ENCODE measurements at places on chromosomes 5 and 9.
A peak's percentile ranks its signal among the peaks of the same experiment; 100 is the strongest.

GRCh38 chr9:81113453-81114124 lies 575.8 kb downstream of the TLE1 start:
- no peak for DNase-seq

DNA sequence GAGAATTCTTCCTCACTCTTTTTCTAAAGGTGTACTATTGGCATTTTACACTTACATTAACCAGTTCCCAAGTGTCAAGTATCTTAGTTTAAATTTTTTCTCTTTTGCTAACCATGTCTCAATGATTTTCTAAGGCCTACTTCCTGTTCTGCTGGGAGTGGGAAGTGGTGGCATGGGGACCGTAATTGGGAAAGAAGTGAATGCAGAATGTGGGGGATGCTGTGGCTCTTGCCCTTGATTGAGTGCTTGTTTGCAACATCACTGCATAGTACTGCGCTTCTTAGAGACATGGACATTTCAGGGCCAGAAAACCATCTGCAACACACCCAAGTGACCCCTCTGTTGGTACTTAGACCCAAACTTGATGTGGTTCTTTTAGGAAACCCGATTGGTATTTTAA lies 32.8 kb downstream of the MRRF start:
- no peak for DNase-seq

GRCh38 chr5:149271716-149272563 lies at the start of gene AFAP1L1:
AFAP1L1 (plus strand) TSS chr5:149271859; CDS start chr5:149271969, 110 bp downstream.
- DNase-seq: peak; percentile 80

GRCh38 chr5:156893517-156893916 lies 43.4 kb downstream of the PPP1R2B start:
- DNase-seq: no peak

- DNase-seq: no peak
Measured at GRCh38 chr5:16975950-16976624, 40.0 kb upstream of the MYO10 start.

DNA sequence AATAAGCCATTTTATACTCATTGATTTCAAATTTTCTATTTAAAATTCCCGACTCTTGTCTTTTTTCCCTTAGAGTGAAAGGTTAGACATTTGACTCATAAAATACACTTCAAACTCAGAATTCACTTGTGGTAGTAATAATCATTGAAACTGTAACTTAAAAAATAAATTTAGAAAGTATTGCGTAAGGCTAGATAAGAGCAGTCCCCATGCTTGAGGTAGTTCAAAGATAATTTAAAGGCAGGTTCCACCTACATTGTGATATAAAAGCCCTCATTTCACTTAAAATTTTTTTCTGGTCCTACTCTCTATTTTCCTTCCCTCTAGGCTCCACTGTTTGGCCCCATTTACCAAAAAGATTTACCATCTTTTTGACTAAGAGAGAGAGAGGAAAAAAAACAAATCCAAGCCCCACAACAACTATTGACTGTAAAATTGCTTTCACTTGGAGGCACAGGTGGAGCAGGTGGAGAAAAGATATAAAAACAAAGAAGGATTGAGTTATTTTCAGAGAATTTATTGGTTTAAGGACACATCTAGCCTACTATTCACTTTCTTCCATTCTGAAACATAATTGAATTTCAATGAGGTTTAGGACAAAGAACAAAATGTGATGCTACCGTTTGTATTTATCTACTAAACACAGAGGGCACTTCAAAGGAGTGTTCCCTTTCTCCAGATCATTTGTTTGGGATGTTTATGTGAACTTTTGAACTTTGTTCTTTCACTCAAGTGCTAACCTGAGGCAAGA lies 61.0 kb downstream of the FBXO4 start:
- no peak for DNase-seq

Data from hepatic stellate cell (primary cell).